EH (cell line): ENCODE measurements at places on chromosomes 2 and 18.
A peak's percentile ranks its signal among the peaks of the same experiment; 100 is the strongest.

DNA sequence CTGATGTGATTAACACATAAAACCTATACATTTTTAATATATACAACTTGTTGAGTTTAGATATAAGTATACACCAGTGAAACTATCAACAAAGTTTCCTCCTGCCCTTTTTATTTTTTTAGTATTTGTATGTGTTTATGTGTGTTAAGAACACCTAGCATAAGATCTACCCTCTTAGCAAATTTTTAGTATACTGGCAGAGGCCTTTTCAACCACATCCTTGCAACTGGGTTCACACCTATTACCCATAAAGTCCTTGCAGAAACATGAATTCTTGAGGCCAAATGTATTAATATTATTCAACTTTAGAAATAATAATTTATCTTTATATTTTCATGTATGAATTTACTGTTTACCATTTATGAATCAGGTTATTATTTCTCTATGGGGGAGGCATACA lies 119.7 kb upstream of the CRIM1 start:
- no peak for DNase-seq

GRCh38 chr2:240589850-240590525 lies 3.5 kb downstream of the CAPN10 start:
- DNase-seq: no peak

DNA sequence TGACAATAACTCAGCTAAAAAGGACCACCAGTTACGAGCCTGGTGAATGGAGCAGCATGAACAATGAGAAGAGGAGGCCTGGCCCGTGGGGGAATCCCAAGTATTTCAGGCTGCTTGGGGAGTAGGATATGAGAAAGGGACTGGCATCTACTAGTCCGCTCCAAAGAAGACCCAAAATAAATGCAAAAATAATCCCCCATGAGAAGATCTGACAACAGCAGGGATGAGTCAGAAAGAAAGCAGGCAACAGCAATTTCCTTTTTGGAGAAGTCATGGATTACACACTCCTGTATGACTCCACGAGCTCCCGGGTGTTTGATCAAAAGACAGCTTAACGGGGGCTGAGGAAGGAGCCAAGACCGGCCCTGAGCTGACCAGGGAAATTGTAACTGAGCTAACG lies 111.4 kb downstream of the SOX11 start:
- peak; percentile 13 for DNase-seq

GRCh38 chr2:114010001-114010400 lies 120.1 kb downstream of the ACTR3 start:
- peak; percentile 10 for DNase-seq

DNA sequence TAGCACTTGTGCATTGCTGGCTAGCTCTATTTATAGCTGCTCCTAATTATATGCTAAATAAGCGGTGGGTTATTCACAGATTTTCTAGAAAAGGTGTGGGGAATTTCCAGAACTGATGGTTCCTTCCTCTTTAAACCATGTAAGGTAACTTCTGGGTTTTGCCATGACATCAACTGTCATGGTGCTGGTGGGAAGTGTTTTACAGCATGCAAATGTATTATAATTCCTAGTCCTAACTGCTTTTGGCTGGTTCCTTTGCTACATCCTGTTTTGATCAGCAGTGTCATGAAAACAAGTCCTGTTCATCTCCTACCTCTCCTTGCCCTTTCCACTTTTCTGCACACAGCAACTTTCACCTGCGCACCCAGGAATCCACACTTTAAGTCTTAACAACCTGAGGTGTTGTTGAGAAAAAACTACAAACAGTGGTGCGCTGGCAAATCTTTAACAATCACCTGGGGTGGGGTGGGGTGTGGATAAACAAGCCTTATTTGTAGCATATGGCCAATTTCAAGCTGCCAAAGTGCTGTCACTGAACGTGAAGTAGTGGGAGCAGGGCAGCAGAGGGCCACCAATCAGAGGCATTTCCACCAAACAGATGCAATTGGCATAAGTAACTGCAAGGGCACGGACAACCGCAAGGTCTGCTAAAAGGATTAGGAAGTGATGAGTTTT lies 33.4 kb upstream of the SKOR2 start:
- DNase-seq: no peak

- DNase-seq: peak; percentile 29
These were observed 65.8 kb downstream of the RTN4 start for GRCh38 chr2:54984476-54984875.

DNA sequence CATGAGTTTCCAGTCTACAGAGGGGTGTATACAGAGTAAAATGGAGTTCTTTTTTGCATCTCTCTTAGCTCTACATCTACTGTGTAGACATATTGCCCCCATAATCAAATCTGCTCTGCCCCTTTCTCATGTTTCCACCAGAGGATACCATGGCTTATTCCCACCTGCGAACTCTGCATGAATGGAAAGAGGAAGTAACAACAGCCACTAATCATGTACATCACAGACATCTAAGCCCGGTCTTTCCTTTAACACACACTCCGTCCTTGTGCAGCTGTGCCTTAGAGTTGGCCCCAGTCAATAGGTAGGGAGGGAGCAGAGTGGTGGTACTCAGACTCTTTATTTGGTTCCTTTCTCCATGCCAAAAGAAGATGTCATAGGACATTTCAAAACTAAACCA lies 147.3 kb upstream of the NRP2 start:
- DNase-seq: no peak

DNA sequence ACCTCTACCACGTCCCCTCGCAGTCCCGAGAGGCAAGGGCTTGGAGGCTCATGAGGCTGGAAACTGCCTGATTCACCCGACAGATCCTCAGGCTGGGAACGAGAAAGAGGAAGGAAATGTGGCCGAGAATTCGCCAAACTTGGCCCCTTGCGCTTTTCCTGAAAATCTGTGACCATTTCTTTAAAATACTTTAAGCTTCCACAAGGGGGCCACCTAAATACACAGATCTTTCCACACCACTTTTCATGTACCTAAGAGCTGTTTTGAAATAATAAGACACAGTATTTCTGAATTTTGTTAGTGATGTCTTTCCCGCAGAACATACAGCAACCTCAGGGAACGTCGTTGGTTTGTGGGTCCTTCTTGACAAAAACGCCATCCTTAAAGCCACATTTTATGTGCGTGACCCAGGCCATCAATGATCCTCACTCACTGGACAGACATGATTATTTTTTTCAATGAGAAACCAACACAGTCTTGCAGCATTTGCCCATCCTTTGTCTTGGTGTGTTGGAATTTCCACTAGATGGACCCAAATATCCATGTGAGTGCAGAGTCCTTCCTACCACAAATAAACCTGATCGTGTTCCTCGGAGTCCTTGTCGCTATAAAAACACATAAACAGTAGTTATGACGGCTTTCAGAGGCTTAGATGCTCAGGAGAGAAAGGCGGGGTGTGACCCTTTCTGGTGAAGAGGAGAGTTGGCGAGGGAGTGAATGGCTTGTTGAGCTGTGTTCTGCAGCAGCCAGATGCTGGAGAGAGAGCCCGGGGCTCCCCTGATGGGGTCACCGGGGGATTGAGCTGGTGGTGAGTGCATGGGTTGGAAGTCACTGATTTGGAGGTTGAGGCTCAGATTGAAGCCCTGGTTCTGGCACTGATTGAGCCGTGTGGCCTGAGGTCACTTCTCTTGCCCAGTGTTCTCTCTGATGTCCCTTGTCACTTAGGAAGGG lies 25.0 kb downstream of the DCDC2C start:
- DNase-seq: peak; percentile 44
